Forelimb muscle (tissue), 1 donor: ENCODE measurements at places on chromosomes 5 and 9. TPM values are rescaled to one million over a fixed set of nuclear protein-coding genes. Genes with fewer than 3 reads are reported as not detected.

GRCh38 chr5:135867599-135867998 lies 28.0 kb downstream of the IL9 start:
- DNase-seq: no peak

- no peak for DNase-seq
Measured at GRCh38 chr5:130427222-130427955, 523.1 kb downstream of the CHSY3 start.

DNA sequence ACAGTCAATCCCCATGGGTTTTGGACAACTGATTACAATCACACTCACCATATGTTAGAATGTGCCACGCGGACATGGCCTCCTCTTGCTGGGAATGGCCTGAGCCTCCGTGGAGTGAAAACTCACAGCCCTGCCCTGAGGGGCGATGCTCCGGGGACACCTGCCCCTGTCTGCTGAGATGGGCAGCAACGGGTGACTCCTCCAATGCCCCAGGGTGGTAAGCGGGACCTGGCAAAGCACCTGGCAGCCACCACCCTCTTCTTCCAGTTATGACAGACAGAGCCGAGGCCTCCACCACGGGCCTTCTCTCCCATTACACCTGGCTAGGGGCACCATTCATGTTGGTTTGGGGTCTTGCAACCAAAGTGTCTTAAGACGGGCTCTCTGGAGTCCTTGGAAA lies 94.9 kb upstream of the COL5A1 start:
- no peak for DNase-seq

DNA sequence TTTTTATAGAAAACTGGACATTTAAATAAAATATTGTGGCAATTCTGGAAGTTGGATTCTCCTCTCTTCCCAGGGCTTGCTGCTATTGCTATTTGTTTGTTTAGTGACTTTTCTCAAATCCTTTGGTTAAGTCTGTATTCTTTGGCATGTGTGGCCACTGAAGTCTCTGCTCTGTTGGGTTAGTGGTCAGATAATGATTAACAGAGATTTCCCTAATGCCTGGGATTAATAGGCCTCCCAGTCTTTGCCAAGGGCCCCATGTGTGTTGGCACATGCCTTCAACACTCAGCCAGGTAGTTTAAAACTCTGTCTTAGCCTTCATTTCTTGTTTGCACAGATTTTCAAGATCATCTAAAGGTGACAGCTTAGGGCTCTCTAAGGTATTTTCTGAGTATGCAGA lies 92.8 kb upstream of the EPB41L4A start:
- no peak for DNase-seq

DNA sequence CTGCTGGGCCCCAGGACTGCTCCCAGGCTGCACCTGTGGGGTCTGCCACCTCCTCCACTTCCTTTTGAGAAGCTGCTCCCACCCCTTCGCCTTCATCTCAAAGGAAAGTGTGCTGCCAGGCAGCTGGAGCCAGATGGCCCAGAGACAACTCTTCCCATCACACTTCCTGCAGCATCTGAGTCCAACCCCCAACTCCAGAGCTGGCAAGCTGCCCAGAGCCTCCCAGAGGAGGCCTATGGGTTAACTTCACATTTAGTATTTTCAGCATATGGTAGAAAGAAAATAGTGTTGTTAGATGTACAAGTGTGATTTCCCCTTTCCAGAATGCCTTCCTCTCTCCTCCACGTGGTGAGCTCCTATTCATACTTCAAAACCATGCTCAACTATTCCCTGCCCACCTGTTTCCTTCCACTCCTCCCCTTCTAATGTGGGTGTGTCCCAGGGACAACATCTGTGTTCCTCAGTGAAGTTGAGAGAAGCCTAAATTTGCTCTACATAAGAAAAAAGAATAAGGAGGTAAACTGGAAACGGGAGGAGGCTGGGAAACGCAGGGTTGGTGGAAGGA lies 38.6 kb upstream of the KCNMB1 start:
- peak; percentile 77 for DNase-seq

DNA sequence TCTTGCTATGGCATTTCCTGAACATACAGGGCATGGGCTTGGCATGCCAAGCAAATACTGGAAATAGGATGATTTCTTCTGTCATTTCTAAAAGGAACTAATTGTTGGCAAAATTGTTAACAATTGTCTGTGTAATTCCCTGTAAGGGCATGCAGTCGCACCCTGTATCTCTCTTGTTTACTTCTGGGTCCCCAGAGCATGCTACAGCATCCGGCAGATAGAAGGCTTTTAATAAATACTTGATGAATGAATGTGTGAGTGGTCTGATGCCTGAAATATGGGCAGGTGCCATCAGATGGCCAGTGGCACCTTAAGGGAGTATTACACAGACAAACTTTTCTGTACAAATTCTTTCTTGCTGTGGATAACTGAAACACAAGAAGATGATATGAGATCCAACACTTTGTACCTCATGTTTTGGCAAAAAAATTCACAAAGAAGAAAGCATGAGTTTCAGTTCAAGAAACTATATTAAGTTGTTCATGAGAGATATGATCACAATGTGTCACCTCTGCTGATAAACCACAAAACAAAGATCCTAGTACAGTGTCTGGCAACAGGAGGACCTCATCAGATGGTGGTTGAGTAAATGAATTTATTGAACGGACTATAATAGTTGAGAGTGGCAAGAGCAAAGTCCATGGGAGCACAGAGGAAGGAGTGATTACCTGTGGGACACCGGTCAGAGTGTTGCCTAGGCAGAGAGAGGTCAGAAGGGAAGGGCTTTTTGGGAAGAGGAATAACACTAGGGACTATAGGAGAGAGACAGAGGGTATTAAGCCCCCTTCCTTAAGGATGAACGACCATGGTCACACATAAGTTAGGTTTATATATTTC lies 194.2 kb downstream of the ATP10B start:
- no peak for DNase-seq

DNA sequence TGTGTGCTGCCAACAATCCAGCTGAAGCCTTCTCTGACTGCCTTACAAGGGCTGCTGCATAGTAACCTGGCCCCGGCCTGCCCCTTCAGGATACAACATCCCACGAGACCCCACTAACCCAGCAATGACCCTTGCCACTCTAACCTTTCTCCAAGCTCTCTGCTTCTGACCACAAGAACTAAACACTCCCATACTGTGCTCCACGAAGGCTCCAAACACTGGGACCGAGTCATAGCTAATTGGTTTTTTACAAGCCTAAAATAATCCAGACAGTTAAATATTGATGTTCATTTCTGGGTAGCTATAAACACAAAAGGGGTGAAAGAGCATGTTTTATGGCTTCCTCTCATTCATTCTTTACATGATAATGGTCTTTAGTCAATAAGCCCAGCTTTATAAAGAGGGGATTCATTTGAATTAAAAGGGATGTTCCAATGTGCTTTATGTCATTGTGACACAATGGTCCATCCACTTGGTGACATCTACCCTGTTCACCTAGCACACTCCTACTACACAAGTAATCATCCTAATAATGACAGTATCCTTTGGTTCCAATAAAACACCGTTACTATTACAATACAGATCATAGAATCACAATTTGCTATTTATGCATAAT lies 16.2 kb upstream of the TLE4 start:
- no peak for DNase-seq

DNA sequence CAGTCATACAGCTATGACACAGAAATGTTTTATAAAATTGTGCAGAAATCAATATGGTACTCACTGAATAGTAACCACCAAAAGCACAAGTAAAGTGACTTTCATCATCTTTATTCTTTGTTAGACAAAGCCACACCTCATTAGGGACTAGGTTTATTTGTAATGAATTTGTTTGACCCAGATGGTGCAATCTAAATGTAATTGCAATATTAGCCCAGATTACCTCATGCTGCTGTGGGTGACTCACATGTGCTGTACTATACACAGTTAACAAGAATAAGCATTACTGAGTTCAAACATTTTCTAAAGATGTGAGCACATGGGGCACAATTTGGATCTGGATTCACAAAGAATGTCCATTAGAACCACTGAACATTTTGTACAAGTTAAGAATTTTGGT lies 759.3 kb upstream of the TYRP1 start:
- no peak for DNase-seq

DNA sequence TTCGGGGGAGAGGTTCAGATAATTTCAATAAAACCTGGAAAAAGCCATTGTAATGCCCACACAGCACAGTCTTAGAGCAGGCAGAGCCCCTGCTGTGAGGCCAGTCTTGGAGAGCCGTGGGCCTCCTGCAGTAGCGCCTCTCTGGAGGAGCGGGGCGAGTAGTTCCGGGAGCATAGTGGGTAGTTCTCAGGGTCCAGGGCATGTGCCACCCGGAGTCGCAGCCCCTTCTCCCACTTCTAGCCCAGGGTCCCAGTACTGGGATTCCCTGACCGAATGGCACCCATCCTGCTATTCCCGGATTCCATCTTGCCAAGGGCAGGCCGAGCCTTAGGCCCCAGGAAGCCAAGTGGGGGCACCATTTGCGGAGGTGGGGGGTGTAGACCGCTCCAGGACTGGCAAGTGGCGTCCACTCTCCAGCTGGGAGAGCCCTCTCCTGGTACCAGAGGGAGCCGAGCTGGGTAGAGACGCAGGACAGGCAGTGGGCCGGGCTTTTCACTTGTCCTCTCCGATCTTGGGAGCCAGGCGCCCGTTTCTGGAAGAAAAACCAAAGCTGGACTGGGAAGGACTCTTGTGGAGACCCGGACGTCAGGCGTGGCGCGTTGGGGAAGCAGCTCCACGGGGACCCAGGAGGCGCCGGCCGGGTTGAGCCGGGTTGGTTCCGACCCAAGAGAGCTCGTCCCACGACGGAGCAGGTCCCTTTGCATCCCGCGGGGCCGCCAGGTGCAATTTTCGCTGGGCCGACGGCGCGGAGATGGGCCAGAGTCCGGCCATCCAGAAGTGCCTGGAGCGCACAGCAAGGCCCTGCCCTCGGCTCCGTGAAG lies 12.1 kb downstream of the PROP1 start:
- DNase-seq: no peak

DNA sequence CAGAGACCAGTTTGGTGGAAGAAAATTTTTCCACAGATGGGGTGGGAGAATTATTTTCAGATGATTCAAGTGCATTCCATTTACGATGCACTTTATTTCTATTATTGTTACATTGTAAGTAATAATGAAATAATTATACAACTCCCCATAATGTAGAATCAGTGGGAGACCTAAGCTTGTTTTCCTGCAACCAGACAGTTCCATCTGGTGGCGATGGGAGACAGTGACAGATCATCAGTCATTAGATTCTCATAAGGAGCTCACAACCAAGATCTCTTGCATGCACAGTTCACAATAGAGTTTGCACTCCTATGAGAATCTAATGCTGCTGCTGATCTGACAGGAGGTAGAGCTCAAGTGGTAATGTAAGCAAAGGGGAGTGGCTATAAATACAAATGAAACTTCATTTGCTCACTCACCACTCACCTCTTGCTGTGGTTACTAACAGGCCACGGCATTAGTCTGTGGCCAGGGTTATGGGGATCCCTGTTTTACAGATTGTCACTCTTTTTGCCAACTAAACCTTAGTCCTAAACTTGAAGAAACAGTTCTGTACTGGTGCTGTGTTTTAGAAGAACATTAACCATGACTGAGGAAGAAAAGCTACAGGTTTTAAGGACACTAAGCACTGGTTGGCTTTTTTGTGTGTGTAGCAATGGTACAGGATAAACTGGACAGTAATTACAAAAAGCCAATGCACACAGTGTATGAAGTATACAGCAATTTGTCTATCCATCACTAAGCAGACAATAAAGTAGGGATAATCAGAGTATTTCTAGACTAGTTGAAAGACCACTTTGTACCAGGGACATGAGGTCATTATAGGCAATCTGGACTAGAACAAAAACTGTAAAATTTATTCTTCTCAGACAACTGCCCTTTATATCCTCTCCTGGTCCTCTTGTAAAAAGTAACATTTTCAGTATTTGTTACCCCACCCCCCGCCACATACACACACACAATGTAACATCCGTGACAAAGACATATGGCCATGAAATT lies 9.9 kb downstream of the TMEM232 start:
- DNase-seq: no peak

Gene GNA14
- polyA plus RNA-seq: 3.6 TPM

Gene DMGDH
- polyA plus RNA-seq: 1.9 TPM

Gene PCDHA10
- 0.05 TPM for polyA plus RNA-seq

Gene GALNT12
- polyA plus RNA-seq: 2.0 TPM

Gene INSL4
- not detected for polyA plus RNA-seq

Gene CRHBP
- 0.67 TPM for polyA plus RNA-seq

Gene NMUR2
- polyA plus RNA-seq: 0.19 TPM
